AG04449 (cell line): ENCODE measurements at places on chromosomes 6 and 20.

DNA sequence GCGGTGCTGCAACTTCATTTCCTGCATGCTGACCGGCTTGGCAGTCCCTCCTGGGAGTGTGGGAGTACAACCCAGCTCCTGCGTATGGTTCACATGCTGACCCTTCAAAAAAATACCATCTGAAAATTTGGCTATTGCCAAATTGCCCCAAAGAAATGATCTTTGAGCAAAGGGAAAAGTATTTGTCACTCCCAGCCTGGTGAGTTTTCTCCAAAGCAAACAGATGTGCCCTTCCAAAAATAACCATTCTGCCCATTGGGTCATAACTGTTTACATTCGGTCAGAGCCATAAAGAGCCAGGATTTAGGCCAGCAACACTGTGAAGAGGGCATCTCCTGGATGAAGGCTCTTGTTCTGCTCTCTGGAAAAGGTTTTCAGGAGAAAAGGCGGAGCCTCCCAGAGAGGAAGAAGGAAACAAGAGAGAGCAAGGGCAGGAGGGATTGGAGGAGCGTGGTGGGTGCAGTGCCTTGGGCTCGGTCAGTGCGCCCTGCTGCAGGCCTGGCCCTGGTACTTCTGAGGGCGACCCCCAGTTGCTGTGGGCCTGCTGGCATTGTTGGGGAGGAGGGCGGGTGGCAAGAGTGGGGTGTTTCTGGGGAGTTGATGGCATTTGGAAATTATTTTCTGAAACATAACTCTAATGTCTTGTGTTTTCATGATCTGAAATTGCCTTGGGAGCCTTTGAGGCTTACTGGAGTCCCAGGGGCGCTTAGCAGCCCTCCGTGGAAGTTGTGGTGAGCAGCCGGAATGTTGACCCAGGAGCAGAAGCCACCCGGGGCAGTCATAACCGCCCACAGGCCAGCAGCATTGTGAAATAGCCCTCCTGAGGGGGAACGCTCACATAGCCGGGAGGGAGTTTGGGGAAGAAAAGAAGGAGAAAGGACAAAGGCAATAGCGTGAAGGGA, 248.4 kb downstream of the MYLK4 start:
- no peak for DNase-seq

DNA sequence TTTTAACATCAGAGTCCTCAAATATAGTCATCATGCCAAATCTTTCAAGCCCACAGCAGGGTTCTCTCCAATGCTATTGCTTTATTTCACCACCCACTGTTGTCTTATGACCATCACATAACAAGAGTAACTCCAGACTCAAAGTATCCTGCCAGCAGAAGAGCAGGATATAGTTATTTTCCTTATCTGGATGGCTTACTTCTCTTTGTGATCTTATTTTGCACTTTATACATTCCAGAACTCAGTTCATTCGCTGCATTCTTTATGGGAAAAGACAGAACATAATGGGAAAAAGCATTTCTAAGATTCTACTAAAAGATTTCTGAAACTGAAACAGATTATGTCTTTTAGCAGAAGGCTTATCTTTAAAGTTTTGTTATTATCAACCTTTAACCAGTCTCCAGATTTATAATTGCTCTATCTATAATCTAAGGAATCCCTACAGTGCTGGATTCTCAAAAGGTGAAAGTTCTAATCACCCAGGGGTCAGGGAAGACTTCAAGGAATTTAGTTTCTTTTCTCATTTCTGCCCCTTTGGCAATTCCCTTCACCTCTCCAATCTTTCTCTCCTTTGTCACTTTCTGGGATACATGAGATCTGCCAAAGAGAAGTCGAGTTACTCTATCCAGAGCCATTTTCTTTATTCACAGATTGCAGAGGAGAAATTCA, 190.4 kb downstream of the TPBG start:
- DNase-seq, result no peak

DNA sequence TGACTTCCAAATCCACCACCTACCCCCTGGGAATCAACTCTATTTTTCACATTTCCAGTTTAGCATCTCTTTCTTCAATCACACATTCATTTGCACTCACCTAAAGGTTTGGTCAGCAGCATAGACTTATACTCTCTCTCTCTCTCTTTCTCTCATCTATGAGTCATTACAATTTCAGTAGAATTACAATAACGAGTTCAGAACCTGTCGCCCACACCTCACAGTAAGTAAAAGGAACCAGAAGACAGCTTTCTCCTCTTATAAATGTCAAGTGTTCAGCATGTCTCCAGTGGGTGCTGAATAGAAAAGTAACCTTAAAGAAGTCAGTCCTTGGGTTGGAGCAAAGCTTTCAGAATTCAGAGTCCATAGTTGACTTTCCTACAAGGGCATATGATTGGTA, 1.1 kb upstream of the PHACTR1 start:
- DNase-seq, result no peak

DNA sequence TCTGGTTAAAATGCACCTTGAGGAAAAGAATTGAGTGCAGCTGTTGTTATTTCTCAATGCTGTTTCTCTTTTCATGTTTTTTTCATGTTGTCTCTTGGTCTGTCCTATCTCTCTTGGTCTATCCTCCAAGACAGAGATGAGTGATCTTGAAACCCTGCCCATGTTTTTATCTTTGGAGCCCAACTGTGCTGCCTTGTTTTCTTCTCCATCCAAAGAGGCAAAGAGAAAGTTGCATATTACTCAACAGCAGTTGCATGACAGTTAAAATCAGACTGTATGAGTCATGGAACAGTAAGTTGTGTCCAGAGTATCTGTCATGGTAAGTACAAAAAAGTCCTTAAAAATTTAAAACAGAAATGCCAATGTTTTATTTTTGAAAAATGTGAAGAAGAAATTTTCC, 26.2 kb downstream of the BCAS1 start:
- no peak for DNase-seq

DNA sequence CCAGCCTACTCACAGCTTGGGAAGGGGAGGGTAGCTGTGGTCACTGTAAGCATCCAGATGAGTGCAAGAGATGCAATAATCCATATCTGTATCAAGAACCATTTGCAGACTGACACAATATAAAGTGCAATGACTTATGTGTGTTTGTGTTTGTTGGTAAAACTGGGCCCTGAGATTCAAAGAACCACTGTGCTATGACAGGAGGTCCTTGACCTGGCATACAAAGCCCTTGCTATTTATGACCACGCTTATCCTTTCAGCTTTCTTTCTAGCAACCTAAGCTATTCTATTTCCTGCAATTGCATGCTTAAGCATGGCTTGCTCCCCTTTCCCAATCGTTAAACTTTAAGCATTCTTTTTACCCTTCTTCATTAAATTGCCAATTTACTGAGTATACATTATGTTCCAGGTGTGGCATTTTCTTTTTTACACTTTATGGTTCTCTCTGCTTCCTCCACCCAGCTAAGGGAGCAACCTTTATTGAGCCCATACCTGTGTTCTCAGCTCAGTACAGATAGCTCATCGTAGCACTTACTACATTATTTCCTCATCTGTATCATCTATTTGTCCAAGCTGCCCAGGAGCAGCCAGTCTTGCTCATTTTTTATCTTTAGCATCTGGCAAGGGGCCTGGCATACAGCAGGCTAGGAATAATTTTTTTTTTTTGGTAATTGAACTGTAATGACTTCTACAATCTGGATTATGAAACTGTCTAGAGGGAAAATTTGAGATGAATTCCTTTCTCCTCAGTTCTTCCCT, 3.5 kb downstream of the MCUR1 start:
- DNase-seq, result peak; percentile 9

GRCh38 chr20:45399018-45399417, 9.1 kb upstream of the DBNDD2 start:
- DNase-seq, result no peak

- DNase-seq, result no peak
Measured at GRCh38 chr20:58638467-58639181, 12.5 kb upstream of the STX16 start.

DNA sequence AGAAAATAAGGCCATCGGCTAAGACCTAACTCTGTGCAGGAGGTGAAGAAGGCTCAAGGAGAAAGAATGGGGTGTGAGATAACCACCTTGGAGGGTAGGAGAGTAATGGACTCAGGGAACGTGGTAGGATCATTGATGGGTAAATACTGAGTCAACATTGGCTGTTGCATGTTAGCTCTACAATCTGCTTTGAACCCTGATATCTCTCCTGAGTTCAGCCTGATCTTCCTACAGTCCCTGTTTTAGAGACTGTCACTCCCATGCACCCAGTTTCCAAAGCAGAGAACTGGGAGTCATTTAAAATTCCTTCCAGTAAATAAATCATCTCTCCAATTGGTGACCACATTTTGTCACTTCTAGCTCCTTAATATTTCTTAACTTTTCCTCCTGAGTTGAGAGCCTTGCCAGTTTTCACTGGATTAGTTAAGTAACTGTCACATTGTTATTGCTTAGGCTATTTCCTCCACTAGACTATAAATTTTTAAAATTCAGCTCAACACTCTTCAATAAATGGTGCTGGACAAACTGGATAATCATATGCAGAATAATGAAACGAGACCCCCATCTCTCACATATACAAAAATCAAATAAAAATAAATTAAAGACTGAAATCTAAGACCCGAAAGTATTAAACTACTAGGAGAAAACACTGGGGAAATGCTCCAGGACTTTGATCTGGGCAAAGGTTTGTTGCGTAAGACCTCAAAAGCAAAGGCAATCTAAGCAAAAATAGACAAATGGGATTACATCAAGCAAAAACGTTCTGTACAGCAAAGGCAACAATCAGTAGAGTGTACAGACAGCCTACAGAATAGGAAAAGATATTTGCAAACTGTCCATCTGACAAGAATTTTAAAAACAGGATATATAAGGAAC, 138.9 kb upstream of the TMEM170B start:
- DNase-seq, result no peak

GRCh38 chr6:44856479-44856878, 469.0 kb downstream of the CDC5L start:
- no peak for DNase-seq

DNA sequence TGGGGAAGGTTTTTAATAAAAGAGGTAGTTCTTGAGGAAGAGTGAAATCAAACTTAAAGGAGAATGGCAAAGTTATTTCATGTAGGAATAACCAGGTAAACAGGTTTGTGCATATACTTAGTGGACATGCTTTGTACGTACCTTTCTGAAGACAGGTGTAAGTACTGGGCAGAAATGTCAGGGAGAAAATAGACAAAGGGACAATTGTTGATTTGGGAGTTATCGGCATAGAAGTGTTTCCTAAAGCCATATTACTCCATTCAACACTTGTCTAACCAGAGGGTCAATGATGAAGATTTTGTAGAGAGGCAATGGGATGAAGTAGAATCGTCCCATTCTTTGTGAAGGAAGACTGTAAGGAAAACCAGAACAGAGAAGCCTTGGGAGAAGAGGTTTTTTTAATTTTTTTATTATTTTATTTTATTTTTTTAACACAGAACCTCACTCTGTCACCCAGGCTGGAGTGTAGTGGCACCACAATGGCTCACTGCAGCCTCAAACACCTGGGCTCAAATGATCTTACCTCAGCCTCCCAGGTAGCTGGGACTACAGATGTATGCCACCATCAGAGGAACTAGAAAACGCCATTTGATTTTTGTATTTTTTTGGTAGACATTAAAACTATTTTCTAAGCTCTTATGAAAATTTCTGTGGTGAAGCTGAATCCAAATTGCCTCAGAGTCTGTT, 18.0 kb downstream of the SMAP1 start:
- DNase-seq, result no peak

DNA sequence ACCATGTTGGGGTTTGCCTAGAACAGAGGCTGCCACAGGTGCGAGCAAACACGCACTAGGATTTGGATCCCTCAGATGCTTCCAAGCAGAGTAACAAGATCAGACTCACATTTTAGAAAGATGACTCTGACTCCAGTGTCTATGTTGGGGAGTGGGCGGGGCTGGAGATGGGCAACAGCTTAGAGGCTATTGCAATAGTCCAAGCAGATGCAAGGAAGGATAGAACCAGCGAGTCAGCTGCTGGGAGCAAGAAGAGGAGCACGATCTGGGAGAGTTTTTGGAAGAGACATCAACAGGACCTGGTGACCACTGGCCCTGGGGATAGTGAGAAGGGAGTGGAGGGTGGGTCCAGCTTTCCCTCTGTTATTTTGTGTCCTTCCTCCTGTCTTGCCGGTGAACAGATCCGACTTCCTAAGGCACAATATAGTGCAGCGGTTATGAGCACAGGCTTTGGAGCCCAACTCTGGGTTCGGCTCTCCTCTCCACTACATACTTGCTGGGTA, 52.7 kb downstream of the FGD2 start:
- DNase-seq, result no peak

DNA sequence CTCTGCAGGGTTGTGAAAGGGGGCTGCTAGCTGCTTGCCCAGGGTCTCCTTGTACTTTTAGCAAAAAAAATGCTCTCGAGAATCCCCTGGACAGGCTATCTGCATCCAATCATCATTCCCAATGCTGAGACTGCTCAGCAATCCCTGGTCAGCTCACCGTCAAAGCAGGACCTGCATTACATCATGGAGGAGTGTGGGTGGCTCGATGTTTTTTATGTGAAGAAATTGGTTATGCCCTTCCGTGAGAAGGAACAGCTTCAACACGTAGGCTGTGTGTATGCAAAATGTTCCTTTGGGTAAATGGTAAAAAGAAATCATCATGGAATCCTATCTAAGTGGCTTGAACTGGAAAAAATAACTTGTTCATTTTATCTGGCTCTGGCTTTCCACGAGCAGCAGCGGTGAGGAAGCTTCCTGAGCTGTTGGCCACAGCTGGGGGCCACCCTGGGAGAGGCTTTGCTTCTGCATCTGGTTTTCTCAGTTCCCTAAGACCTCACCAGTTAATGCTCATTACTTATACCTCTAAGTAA, 111.4 kb downstream of the FYN start:
- no peak for DNase-seq

DNA sequence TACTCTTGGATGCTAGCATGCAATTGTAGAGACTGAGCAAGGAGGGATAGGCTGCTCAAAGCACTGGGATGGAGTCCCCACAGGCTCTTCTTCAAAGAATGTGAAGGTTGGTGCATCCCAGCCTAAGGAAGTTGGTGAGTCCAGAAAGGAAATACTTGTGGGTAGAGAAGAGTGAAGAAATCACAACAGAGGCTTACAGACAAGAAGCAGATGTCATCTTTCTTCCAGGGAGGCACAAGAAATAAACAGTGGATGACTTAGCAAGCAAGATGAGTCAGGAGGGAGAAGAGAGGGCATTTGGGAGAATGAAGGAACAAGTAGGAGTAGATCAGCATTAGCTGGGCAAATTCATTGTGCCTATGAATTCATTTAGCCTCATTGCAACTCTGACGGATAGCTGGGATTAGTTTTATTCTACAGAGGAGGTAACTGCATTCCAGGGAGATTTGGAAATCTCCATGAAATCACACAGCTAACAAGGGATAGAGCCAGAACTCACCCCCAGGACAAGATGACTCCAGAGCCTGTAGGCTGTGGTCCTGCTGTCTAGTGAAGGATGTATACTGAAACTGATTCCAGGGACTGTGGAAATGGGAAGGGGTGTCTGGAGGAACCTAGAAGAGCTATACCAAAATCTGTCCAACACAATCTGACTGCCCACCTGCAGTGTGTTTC, 125.8 kb upstream of the SPTLC3 start:
- DNase-seq, result peak; percentile 29

- DNase-seq, result no peak
Measured at GRCh38 chr6:56024931-56025330, 149.5 kb upstream of the BMP5 start.

DNA sequence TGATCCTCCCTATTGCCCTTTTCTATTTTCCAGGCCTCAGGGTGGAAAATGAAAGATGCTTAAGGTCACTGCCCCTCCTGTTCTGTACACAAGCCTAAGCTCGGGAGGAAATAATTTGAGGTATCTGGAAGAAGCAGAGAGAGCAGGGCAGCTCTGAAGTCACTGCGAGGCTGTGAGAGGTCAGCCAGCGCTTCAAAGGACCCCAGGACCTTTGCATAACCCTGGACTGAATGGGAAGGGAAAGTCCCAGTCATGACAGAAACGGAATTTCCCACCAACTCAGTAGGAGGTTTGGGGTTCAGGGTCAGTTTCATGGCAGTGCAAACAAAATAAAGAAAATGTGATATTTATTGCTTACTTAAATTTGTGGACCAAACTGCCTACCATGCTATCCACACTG, 58.1 kb downstream of the LRFN2 start:
- DNase-seq, result no peak
